ENCODE measurements at places on chromosomes 13 and 19.

DNA sequence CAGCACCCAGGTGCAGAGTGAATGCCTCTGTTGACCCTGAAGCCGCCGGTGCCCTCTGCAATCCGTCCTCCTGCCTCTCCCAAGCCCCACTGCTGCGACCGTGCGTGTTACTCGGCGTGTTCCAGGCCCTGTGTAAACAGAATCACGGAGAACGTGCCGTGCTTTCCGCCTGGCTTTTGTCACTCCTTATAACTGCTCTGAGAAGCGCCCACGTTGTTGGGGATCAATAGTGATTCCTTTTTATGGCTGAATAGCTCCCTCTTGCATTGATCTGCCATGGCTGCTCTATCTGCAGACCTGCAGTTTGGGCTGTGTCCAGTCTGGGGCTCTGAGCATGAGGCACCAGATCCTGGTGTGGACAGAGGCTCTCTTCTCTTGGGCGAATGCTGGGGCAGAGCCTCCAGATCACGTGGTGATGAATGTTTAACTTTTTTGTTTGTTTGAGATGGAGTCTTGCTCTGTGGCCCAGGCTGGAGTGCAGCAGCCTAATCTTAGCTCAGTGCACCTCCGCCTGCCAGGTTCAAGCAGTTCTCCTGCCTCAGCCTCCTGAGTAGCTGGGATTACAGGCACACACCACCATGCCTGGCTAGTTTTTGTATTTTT is 15.8 kb downstream of the ADPRHL1 start:
- DNase-seq: no peak

DNA sequence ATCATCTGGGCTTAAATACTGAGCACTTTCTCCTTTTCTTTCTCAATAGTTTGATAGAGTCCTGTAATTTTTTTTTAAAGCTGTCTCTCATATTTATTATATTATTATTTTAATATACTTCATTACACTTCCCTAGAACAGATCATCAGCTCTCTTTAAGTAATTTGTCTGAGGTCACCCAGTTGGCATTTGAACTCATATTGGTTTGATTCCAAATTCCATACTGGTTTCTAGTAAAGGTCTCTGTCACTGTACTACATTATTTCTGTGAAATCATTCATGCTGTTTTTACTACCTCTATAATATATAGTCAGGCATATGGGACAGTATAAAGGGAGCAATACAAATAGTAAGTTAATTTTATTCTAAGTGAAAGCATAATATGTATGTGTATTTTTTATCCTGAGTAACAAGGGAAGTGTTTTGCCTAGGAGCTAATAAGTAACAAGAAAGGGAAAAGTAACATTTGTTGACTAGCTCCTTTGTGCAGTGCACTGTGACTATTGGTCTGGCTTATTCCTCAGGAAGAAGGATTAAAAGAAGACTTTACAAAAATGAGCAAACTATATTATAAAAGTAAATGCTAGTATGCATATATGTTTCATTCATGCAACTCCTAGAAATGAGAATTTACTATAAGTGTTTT is 14.3 kb downstream of the LPAR6 start:
- DNase-seq: no peak

GRCh38 chr13:48892053-48892687 is 83.5 kb upstream of the FNDC3A start:
- DNase-seq: peak; percentile 30

DNA sequence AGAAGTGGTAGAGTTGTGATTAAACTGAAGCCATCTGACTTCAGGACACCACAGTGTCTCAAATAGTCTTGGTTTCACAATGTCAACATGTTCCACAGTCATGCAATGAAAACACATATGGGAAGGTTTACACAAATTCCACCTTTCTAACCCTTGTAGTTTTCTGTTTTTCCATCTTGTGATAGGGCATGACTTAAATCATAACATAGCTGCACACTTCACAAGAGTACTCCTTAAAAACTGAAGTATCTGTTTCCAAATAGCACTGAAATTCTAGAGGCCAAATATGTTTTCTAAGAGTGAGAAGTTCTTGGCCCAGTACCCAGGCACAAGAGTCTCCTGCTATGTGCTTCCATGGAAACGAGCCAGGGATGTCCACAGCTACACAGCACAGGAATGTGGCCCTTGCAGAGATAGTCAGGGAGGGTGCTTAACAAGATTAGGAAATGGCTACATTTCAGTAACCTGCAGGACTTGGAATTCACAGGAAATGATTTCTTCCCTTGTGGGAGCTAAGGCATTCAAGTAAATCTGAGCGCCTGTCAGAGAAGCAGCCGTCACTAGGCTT is 269.1 kb downstream of the NDFIP2 start:
- DNase-seq: peak; percentile 62

DNA sequence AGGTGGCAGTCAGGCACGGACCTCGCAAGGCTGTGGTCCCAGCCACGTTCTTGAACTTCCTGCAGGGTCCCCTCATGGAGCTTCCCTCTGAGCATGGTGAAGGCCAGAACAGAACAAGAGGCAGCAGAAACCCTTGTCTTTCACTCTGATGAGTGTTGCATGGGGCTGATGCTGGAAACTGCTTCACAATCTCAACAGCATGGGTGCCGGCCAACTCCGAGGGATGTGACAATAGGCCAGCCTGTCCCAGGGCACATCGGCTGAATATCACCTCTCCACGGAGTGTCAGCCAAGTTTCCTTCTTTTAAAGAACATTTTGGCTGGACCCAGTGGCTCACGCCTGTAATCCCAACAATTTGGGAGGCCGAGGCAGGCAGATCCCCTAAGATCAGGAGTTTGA is 173.9 kb downstream of the FOXO1 start:
- DNase-seq: no peak

GRCh38 chr19:50432221-50433028 is at the start of gene MYBPC2:
TSS of gene MYBPC2 (plus strand) at chr19:50432892. CDS start at chr19:50432954, 62 bp downstream.
- DNase-seq: peak; percentile 66

DNA sequence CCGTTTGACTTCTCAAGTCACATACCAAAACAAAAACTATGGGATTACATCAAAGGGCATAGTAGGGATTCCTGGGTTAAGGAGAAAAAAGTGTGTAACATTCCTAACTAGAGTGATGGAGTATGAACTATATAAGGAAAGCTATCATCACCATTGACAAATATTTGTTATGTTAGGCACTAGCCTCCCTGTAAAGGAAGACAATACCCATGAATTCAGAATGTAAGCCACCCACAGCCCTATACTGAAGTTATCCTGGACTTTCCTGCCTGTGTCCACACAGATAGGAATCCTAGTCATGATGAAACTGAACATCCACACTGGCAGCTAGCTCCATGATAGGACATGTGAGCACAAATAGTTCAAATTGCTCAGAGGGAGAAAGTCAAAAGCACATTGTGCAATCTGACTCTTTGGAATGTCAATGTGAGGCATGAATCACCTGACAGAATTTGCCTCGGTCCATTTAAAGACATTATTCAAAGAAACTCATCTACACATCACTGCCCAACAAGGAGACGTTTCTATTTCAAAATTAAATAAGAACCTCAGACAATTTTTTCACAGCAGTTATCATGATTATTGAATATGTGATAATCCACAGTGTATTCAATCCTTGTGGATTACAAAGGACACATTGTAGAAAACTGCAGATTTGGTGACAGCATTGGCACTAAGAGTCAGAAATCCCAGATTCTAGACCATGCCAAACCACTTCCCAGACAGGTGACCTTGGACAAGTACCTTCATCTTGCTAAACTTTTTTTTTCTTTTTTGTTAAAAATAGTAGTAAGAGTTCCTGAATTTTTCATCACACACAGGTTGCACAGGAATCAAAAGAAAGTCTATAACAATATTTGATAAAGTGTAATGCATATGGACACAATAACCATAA is 529.3 kb downstream of the IRS2 start:
- DNase-seq: peak; percentile 80

DNA sequence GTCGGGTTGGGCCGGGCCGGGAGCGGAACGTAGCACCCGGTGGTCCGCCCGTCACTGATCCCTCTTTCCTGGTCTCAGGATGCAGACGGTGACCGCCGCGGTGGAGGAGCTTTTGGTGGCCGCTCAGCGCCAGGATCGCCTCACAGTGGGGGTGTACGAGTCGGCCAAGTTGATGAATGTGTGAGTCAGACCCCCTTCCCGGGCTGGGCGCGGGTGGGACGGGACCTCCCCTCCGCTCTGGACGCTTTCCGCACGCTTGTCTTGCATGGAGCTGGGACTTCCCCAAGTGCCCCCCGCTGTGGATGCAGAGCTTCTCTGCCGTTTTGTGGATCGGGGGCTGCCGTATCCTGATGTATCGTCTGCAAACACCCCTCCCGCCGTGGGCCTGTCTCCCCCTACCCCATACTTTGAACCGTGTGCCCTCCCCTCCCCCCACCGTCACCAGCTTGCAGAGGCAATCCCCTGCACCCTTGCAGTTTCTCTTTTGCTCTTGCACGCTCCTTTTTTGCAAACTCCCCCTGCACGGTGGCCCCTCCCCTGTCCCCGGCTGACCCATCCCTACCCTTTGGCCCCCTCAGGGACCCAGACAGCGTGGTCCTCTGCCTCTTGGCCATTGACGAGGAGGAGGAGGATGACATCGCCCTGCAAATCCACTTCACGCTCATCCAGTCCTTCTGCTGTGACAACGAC is 669 bp downstream of the GADD45B start:
- DNase-seq: peak; percentile 60

- peak; percentile 9 for DNase-seq
These were observed 6.0 kb downstream of the AKAP8L start for GRCh38 chr19:15412832-15413231.

DNA sequence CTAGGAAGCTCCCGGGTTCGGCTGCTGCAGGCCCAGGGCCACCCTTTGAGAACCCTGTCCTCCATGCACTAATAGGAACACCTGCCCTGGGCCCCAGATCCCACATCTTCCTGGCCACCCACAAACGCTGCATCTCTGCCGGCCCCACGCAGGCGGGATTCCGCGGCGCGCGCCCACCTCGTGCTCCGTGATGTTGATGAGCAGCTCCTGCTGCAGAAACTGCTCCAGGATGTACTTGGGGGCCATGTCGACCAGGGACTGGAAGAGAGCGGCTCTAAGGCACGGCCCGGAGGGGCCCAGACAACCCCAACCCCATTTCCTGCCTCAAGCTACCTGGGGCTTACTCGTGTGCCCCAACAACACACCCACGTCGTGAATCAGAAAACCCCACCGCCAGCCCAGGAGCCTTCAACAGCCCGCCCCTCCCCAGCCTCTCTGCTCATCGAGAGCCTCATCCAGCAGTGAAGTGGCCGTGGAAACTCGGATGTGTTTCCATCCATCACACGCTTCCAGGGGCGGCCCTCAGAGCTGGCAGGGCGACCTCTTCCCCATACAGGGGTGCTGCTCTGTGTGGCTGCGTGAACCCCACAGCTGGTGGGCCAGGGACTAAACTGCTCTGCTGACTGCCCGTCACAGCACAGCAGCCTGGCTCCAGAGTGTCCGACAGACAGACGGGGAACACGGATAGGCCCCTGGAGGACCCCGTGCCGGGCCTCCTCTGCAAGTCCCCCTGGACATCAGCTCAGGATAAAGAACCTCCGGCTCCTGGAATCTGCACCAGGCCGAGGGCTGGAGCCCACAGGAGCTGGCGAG is 4.2 kb downstream of the POLR2E start:
- DNase-seq: no peak

DNA sequence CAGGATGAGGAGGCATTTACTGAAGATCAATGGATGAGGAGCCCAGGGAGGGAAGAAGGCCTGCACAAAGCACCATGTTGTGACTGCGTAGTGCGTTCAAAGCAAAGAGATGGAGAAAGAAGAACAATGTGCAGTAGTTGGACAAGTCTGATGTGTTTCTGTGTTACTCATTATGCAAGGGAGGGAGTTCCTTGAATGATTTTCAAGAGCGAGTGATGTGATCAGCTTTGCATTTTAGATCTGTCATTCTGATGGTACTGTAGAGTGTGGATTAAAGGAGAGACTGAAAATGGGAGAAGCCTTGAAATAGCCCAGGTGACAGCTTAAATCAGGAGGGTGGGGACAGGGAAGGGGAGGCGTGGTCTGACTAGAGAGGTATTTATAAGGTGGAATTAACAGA is 9.5 kb downstream of the MYO16 start:
- DNase-seq: no peak

GRCh38 chr13:64293923-64294322 is 2878.3 kb upstream of the PCDH20 start:
- no peak for DNase-seq

DNA sequence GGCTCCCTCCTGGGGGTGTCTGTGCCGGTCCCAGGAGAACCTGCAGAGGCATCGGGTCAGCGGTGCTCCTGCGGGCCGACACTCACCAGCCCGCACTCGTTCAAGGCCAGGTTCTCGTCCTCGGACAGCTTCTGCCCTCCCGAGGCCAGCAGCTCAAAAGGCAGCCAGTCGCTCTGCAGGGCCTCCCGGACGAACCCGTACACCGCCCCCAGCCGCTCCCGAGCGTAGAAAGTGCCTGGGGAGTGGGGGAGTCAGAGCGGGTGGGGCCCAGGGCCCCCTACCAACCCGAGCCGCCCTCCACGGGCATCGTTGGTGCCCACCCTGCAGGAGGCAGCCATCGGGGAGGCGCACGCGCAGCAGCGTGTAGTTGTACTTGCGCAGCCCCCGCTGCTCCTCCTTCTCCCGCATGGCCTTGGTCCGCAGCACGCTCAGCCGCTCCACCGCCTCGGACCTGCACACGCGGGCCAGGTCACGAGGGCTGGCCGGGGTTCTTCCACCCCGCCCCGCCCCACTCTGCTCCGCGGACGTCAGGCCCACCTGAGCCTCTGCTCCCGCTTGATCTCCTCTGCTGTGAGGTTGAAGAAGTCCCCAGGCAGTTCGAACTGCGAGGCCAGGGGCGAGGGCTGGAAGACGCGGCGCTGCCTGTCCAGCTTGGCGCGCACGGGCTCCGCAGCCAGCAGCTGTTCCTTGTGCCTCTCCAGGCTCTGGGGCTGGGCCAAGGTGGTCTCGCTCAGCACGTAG is 11.5 kb downstream of the UBXN6 start:
- no peak for DNase-seq

DNA sequence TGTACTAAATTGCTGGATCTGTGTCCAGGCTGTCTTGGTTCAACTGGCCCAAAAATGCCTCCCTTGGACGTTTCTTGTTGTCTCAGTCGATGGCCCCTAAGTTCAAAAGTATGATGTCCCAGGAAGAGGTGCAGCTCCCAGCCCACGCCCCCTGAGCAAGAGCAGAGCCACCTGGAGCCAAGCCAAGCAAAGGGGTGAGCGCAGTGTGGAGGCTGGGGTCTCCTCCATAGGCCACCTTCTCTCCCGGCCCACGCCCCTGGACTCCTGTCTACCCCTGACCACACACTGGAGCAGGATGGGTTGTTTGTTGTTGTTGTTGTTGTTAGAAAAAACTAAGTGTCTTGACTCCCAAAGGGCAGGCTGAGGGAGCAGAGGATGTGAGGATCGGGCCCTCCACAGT is 26.0 kb upstream of the NPAS1 start:
- DNase-seq: no peak

GRCh38 chr19:45677351-45678230 is 9.6 kb downstream of the GIPR start:
- DNase-seq: peak; percentile 97

DNA sequence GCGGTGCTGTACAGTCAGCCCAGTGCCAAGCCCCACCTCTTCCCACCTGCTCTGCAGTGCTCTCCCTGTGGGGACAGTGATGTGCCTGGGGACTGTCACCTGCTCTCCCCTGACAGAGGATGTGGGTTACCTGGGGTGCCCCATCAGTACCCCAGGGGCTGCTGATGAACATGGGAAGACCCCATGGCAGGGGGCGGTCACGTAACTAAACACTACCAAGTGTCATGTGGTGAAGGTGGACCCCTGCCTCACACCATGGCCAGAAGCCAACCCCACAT is 12.7 kb downstream of the KDM4B start:
- DNase-seq: no peak
